Endothelial cell of umbilical vein (primary cell): ENCODE measurements at places on chromosomes 11 and 22. TPM values are rescaled to one million over a fixed set of nuclear protein-coding genes. Genes with fewer than 3 reads are reported as not detected.

Gene DNAJB13
- 0.46 TPM in 1 of 2 replicates, not detected in the other for total RNA-seq

Gene DEUP1
- not detected in 2 replicates for total RNA-seq

Gene CD44
- 26.3 and 68.3 TPM in 2 replicates for total RNA-seq

Gene JHY
- 3.9 and 4.6 TPM in 2 replicates for total RNA-seq

Gene KRTAP5-6
- not detected in 2 replicates for total RNA-seq

Gene MS4A6A
- 2.7 and 2.9 TPM in 2 replicates for total RNA-seq

Gene H19
- total RNA-seq, result 0.37 and 3.2 TPM in 2 replicates

Gene TEAD1
- 43.2 and 49.0 TPM in 2 replicates for total RNA-seq

Gene ABCG4
- total RNA-seq, result 0.67 and 1.7 TPM in 2 replicates

Gene OR4A16
- total RNA-seq, result not detected in 2 replicates

Gene MS4A4E
- not detected in 2 replicates for total RNA-seq

Gene CCDC87
- total RNA-seq, result 0.22 and 0.28 TPM in 2 replicates

Gene KLHL22
- total RNA-seq, result 20.1 and 24.2 TPM in 2 replicates

Gene RTN4R
- total RNA-seq, result 1.2 and 1.3 TPM in 2 replicates

Gene ART5
- not detected in 2 replicates for total RNA-seq

Gene ARHGAP20
- 1.1 and 1.4 TPM in 2 replicates for total RNA-seq

Gene C11orf21
- total RNA-seq, result not detected in 2 replicates

Gene KCNA4
- total RNA-seq, result not detected in 2 replicates

Gene MYEOV
- 7.0 and 14.4 TPM in 2 replicates for total RNA-seq

Gene PEX16
- 25.7 and 27.4 TPM in 2 replicates for total RNA-seq

Gene MRGPRF
- not detected in 2 replicates for total RNA-seq

Gene CREBZF
- total RNA-seq, result 33.7 and 35.5 TPM in 2 replicates

Gene KAT5
- total RNA-seq, result 48.8 and 50.2 TPM in 2 replicates

Gene KRTAP5-1
- total RNA-seq, result not detected in 2 replicates

Gene KCNK4
- 0.44 TPM in 1 of 2 replicates, not detected in the other for total RNA-seq

Gene KCNK7
- total RNA-seq, result 0.60 and 1.3 TPM in 2 replicates

Gene SRPRA
- total RNA-seq, result 104 and 106 TPM in 2 replicates

Gene MS4A15
- total RNA-seq, result not detected in 2 replicates

Gene LAYN
- 2.2 and 2.3 TPM in 2 replicates for total RNA-seq

Gene MS4A2
- total RNA-seq, result not detected in 2 replicates

Gene CD248
- total RNA-seq, result not detected in 2 replicates

Gene C11orf86
- not detected in 2 replicates for total RNA-seq

Gene KCTD21
- total RNA-seq, result 8.5 and 9.5 TPM in 2 replicates

Gene OR5T1
- not detected in 2 replicates for total RNA-seq

Gene CEND1
- 0.40 and 0.83 TPM in 2 replicates for total RNA-seq

Gene POTEH
- total RNA-seq, result not detected in 2 replicates
